ENCODE measurements at places on chromosomes 2 and 18.
A peak's percentile ranks its signal among the peaks of the same experiment; 100 is the strongest.

DNA sequence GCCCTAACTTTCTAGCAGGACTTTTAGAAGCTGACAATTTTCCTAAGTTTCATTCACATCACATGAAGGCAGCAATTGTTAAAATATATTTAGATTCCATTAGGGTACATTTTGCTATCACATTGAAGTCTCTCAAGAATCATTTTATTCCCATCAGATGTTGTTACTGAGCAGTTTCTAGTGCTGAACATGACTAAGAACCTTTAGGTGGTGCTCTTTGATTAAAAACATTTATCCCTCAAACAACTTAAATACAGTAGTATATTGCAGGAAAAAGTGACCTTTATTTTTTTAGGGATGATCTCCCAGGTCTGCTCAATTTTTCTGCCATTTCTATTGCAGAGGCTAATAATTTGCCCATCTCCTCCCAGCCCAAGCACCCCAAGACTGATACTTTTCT, 22.9 kb upstream of the NARS1 start:
- no peak for DNase-seq
- no peak overlapping the region for H3K27ac ChIP-seq
- H3K4me3 ChIP-seq = no peak overlapping the region
- no peaks in the 10 kb centered on the region for H3K27me3 ChIP-seq

- no peak for DNase-seq
- no peak overlapping the region for H3K27ac ChIP-seq
- H3K27me3 ChIP-seq = peaks cover 5% of the 10 kb centered on the region
- no peak overlapping the region for H3K4me3 ChIP-seq
- H3K4me1 ChIP-seq = peaks cover 1% of the 10 kb centered on the region
These were observed 114.6 kb downstream of the MYO5B start for GRCh38 chr18:50080316-50080715.

DNA sequence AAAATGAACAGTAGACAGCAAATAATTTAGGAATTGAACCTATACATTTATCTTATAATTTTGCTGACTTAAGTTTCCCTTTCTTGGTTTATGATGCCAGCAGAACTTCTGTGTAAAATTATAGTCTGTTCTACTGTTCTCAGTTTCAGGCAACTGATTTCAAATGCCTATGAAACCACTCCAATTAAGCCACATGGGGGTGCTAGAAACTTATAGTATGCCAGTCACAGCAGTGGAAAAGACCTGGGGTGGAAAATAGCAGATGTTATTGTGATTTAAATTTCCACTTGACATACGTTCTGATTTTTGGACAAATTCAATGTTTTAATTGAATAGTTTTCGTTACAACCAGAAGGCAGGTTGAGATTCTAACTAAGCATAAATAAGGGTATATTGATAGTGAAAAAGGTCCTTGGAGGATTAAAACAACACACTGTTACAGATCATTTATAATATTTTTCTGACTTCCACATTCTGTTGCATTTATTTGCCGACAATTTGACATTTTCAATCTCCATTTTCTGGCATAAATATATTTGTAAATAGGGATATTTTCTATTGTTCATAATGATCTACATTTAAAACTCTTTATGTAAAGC, 61.4 kb downstream of the CPS1 start:
- H3K27ac ChIP-seq = no peak overlapping the region
- no peak overlapping the region for H3K4me3 ChIP-seq
- no peaks in the 10 kb centered on the region for H3K36me3 ChIP-seq
- peak; percentile 23 for DNase-seq
- H3K27me3 ChIP-seq = no peaks in the 10 kb centered on the region
- peaks cover 2% of the 10 kb centered on the region for H3K4me1 ChIP-seq

DNA sequence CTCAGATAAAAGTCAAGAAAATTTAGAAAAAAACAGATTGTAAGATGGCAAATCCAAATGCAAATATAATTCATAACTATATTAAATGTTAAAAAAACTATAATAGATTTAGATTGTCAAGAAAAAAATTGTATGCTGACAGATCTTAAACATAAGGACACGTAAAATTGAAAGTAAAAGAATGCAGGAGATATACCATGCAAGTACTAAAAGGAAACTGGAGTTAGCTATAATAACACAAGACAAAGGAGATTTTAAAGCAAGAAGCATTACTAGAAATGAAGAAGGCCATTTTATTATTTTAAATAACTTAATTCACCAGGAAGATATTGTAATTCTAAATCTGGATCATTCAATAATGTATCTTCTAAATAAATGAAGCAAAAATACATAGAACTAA, 48.3 kb downstream of the TTC21B start:
- no peak overlapping the region for H3K27ac ChIP-seq
- DNase-seq = no peak
- no peaks in the 10 kb centered on the region for H3K27me3 ChIP-seq
- H3K4me1 ChIP-seq = no peaks in the 10 kb centered on the region

DNA sequence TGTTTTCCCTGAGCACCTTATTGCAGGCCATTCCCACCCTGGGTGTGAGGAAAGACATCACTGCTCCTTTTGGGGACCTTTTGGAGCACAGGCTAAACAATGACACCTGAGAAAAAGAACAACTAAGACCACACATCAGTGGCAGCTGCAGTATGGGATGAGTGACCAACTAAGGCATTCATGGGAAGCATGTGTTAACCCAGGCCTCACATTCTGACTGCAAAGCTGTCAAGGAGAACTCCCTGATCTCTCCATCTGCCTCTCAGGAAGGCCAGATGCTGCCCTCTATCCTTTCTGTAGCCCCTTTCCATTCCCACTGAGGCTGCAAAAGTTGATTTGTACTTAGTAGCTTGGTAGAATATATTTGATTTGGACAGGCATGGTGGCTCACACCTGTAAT, 277.7 kb upstream of the FBXO11 start:
- no peaks in the 10 kb centered on the region for H3K36me3 ChIP-seq
- no peak overlapping the region for H3K4me3 ChIP-seq
- H3K27me3 ChIP-seq = no peaks in the 10 kb centered on the region
- H3K4me1 ChIP-seq = no peaks in the 10 kb centered on the region

DNA sequence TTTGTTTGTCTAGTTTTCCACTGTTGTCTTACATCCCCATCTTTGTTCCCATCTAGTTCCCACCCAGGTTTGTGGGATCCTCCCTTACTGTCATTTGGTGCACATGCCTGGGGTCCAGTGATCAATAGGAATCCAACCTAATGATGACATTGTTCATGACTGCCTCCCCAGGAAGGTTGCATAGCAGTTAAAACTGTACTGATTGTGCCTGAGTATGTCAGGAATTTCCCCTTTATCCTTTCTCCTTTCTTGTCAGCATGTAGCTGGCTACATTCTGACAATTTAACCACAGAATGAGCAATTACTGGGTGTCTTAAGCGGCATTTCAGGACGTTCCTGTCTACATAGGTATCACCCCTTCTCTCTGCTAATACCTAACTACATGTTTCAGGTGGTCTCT, 653.0 kb downstream of the CNTNAP5 start:
- H3K4me3 ChIP-seq = no peak overlapping the region
- no peaks in the 10 kb centered on the region for H3K27me3 ChIP-seq
- no peaks in the 10 kb centered on the region for H3K36me3 ChIP-seq
- DNase-seq = peak; percentile 8

DNA sequence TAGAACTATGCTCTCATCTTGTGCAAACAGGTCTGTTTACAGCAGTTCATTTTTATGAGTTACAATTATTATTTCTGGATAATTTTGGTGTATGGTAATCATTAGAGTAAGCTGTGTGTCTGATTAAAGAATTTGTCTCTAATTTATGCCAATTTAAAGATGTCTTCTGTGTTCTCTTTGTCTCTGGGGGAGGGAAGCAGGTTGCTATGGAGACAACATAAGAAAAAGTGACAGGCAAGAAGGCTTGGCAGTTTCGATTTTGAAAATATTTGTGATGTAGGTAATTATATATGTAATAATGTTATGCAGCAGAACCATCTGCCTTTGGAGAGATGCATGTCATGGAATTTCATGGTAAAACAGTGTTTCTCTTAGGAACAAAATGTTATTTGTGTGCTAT, 78.2 kb downstream of the SH3RF3 start:
- DNase-seq = no peak
- no peaks in the 10 kb centered on the region for H3K27me3 ChIP-seq
- H3K27ac ChIP-seq = no peak overlapping the region
- no peak overlapping the region for H3K4me3 ChIP-seq
- H3K4me1 ChIP-seq = no peaks in the 10 kb centered on the region

DNA sequence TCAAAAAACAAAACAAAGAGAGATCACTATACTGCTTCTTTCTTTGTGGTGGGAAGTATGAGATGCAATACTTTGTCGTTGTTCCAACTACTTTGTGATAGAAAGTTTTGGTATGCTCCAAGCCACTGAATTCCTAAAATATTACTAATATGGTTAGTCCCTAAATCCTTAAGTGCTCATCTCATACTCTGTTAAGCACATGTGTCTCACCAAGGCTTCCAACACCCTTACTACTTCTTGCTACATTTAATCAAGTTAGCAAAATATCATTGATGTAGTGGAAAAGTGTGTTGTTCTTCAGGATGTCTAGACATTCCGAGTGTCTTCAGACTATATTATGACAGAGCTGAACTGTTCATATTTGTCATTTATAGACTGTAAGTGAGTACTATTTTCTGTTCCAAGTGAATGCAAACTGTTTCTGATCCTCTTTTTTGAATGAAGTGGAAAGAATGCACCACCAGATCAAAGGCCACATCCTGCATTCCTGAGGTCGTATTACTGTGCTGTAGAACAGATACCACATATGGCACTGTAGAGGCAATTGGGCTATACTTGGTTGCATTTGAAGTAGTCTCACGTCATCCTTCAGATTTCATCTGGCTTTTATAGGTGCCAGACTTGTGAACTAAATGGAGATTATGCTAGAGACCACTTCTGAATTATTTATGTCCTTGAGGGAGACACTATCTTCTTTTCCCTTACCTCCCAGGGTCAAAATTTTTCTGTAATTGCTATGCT, 298.4 kb upstream of the ZNF521 start:
- no peaks in the 10 kb centered on the region for H3K36me3 ChIP-seq
- no peak for DNase-seq
- no peak overlapping the region for H3K4me3 ChIP-seq
- peaks cover 2% of the 10 kb centered on the region for H3K27me3 ChIP-seq
- H3K27ac ChIP-seq = no peak overlapping the region
- H3K4me1 ChIP-seq = peaks cover 7% of the 10 kb centered on the region

GRCh38 chr2:85264471-85264870, 63.3 kb downstream of the TGOLN2 start:
- no peak overlapping the region for H3K4me3 ChIP-seq
- H3K36me3 ChIP-seq = peaks cover 3% of the 10 kb centered on the region
- no peak for DNase-seq
- H3K4me1 ChIP-seq = peaks cover 16% of the 10 kb centered on the region
- no peak overlapping the region for H3K27ac ChIP-seq
